ENCODE measurements at places on chromosomes 4 and X.

DNA sequence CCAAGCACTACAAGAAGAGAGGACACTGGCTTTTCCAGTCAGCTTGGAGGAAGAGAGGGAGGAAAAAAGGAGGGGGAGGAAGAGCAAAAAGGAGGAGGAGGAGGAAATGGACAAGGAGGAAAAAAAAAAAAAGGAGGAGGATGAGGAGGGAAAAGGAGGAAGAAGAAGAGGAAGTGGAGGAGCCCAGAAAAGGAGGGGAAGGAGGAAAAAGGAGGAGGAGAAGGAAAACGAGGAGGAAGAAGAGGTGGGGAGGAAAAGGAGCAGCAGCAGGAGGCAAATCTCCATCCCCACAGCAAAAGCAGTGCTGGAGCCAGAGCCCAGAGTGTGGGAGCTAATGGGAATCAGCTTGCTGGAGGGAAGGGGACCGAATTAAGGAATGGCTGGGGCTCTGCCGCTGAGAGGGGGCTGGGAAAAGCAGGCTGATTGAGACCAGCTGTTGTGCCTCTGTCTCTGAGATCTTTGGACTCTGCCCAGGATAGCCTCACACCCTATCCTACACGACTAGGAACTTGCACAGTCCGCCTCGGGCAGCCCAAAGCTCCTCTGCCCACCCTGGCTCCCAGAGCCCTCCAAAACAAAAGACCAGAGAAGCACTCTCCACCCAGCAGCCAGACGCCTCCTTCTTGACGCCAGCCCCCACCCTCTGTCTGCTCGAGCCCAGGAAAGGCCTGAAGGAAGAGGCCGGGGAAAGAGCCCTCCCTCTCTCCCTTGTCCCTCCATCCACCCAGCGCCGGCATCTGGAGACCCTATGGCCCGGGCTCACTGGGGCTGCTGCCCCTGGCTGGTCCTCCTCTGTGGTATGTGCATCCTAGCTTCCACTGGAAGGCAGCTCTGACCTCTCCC lies at the start of gene XPNPEP2:
Gene XPNPEP2 (plus strand): TSS at position 514 of the 843 bp plus-strand sequence. CDS start 235 bp downstream, at position 749.
- DNase-seq, result no peak

DNA sequence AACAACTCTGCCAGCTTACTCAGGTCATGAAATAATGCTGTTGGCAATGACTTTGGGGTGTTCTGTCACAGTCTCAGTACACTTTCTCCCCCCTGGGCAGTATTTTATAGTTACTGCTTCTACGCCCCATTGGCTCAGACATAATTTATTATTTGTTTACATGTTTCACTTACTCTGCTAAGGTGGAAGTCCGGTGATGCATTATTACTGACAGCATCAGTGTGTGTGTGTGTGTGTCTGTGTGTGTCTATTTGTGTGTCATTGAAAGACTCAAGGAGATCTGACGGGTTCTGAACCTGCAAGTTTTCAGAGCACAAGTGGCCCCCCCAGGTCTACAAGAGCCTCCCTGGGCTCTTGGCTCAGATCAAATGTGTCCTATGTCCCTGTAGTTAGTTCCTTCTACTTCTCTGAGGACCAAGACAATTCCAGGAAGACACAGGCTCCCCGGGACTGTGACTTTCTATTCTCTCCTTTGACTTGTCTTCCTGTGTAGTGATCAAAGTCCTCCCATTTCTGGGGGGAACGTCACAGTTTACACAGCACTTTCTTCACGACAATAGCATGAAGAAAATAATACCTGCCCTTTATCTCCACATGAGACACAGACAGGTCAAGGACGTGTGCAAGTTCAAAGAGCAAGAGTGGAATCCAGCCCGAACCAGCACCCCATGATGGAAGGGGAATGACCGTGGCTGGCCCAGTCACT lies 283.7 kb upstream of the GATB start:
- no peak for DNase-seq

- no peak for DNase-seq
These were observed 230.0 kb upstream of the NWD2 start for GRCh38 chr4:37014584-37014983.

DNA sequence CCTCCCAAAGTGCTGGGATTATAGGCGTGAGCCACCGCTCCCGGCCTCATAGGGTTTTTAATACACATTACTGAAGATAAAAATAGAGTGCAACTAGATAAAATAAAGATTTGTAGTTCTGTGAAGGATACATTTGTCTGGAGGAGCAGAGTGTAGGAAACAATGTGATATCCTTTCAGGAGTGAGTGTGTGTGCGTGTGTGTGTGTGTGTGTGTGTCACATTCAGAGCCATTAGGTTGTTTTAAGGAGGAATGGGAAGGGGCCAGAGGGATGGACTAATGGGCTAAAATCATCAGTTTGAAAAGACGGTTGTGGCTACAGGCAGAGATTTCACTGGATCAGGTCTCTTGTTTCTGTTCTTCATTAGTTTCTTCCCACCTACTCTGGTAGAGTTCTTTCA lies 40.0 kb downstream of the RBPJ start:
- DNase-seq, result no peak

- peak; percentile 67 for DNase-seq
These were observed 17.2 kb upstream of the RTL9 start for GRCh38 chrX:110341189-110342035.

- peak; percentile 80 for DNase-seq
These were observed 1077.3 kb downstream of the RAPGEF2 start for GRCh38 chr4:160180211-160180610.

DNA sequence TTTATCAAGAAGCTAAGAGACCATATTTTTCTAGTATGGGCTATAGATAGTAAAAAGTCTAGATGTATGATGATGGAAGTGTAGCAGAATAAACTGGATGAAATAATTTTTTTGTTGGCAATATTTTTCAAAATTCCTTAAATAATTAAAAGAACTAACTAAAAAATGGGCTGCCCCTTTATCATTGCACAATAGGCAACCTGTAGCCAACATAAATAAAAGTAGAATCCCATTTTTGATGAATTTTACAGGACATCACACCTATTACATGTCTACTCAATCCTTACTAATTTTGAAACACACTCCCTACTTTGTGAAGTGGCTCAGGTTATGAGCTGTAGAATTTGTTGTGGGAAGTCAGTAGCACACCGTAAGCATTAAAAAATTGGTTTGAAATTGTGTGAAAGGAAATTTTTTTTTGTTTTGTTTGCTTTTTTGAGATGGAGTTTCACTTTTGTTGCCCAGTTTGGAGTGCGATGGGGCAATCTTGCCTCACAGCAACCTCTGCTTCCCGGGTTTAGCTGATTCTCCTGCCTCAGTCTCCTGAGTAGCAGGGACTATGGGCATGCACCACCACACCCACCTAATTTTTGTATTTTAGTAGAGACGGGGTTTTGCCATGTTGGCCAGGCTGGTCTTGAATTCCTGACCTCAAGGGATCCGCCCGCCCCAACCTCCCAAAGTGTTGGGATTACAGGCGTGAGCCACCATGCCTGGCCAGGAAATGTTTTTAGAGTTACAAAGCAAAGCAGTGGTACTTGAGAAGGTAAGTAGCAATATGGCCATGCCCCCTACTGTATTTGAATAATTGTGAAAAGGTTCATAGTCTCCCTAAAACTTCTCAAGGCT lies 8.9 kb upstream of the RUFY3 start:
- DNase-seq, result no peak

GRCh38 chr4:8701126-8702019 lies 108.8 kb downstream of the CPZ start:
- no peak for DNase-seq

- DNase-seq, result no peak
These were observed 112.6 kb downstream of the LINC00632 start for GRCh38 chrX:140822184-140822583.

- DNase-seq, result peak; percentile 58
These were observed at the start of gene RAB9A for GRCh38 chrX:13688958-13689740. RAB9A (plus strand) TSS chrX:13689128; CDS start chrX:13708747, 19,619 bp downstream.

DNA sequence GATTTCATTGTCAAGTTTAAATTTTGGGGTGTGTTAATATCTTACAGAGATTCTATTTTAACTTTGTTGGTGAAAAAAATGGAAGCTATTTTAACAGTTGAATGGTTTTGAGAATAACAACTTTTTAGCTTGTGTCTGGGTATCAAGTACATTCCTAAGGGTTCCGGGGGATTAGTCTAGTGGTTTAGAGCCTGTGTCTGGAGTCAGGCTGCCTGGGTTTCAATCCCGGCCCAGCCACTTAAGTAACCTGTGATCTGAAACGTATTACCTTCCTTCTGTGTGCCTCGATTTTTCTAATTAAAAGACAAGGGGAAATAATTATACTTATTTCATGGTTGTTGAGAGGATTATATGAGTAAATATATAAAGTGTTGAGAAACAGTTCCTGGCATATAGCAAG lies 288.6 kb upstream of the NR3C2 start:
- DNase-seq, result no peak

DNA sequence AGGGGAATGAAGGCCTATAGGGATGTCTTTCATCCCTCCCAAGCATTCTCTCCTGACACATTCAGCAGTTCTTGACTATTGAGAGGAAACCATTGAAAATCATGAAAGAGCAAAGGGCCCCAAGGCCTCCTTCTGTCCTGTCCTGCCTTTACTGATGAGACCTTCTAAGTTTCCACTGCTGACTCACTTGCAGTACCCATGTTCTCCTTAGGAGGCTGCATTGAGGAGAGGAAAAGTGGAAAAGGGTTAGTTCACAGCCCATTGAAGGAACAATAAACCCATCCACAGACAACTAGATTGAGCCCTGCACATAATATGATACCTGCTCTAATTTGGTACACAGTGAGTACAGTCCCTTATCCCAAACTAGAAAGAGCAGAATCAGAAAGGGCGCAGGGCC lies 115.1 kb upstream of the PNPLA4 start:
- no peak for DNase-seq

DNA sequence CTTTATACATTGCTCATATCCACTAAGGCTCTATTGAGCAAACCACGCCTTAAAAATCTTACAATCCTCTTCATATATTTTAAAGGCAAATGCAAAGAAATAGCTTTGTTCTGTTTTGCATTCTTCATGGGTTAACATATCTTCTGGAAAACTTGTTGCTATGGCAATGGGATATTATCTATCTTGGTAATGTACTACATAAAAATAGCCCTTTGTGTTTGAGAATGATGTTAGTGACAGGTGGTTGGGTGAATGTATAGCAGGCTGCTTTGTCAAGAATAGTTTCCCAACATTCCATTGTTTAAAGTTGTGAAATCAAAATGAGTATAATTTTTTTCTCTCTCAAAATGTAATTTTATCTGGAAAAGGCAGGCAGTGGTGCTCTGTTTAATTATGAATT lies 16.8 kb downstream of the REPS2 start:
- DNase-seq, result no peak

- peak; percentile 18 for DNase-seq
These were observed 158.8 kb downstream of the ADGRA3 start for GRCh38 chr4:22356987-22357596.

DNA sequence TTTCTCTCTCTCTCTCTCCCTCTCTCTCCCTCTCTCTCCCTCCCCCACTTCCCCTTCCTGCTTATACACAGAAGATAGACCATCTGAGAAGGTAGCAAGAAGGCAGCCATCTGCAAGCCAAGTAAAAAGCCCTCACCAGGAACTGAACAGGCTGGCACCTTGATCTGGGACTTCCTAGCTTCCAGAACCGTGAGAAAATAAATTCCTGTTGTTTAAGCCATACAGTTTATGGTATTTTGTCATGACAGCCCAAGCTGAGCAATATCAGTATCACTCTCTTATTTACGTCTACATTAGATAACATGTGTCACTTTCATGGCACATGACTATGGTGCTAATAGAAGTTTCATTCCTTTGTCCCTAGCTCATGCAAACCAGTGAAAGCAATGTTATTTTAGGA lies 581.1 kb downstream of the INPP4B start:
- DNase-seq, result peak; percentile 2

DNA sequence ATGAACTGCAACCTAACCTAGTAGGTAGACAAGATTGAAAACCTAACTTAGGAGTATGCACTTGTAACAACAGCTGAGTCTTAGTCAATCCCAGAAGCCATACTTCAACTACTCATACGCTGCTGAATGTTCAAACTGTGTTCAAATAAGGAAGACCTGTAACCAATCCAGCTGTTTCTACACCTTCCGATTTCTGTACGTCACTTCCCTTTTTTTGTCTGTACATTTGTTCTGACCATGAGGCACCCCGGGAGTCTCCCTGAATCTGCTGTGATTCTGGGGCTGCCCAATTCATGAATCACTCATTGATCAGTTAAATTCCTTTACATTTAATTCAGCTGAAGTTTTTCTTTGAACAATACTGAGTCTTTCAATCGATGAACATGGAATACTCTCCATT lies 89.5 kb downstream of the BMP3 start:
- no peak for DNase-seq

- DNase-seq, result peak; percentile 24
These were observed 465 bp downstream of the BMPR1B start for GRCh38 chr4:94758141-94758699.

- no peak for DNase-seq
These were observed 808 bp downstream of the THAP6 start for GRCh38 chr4:75514949-75515612.

DNA sequence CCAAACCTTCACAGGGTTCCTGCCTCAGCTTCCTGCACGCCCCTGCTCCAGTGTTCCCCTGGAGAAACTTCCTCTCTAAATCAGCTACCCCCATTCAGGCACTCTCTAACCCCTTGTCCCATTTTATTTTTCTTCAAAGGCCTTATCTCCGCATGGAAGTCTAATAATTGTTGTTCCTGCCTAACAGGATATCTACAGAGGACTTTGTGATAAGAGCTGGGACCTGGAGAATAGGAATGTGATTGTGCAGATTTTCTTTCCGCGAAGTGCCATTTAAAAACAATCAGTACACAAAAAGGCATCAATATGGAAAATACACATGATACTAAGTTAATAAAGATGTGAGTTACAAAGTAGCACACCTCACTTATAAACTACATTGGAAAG lies 32.6 kb downstream of the LDB2 start:
- DNase-seq, result no peak

GRCh38 chr4:27714073-27714472 lies 853.4 kb downstream of the STIM2 start:
- no peak for DNase-seq

GRCh38 chr4:2940267-2941137 lies 22.7 kb downstream of the NOP14 start:
- no peak for DNase-seq

GRCh38 chr4:99998062-99998867 lies 48.2 kb upstream of the H2AZ1 start:
- DNase-seq, result peak; percentile 18

- DNase-seq, result peak; percentile 28
These were observed 891.4 kb downstream of the CENPC start for GRCh38 chr4:66653937-66654336.

DNA sequence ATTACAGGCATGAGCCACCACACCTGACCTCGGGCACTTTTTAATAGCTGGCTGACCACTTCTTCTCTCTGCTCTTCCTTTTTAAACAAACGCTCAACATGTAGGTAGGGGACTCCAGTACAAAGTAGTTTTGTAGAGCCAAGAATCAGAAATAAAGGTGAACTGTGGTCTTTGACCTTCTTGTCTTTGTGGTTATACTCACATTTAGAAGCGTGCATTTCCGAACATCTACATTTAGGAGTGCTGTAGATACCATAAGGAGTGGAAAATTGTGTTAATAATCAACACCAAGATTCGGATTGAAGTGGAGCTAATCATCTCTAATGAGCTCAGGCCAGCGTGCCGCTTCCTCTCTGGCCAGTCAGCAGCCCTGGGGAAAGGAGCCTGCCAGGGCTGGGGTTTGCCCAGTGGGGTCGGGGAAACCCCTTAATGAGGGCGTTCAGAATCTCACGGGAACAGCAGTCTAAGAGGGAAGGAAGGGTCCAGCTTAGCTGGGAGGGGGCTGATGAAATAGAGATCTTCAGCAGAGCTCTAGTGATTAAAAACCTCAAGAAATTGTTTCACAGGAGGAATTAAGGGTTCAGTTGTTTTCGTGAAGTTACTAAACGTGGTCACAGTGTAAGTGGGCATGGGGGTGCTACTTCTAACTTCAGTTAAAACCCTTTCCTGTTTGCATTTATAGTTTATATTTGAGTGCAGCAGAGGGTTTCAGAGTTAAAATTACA lies 81.2 kb downstream of the GAB1 start:
- DNase-seq, result no peak
